ENCODE measurements at places on chromosomes 2 and 18.

- DNase-seq: peak; percentile 16
These were observed 676 bp downstream of the KLHL23 start for GRCh38 chr2:169734169-169734847.

DNA sequence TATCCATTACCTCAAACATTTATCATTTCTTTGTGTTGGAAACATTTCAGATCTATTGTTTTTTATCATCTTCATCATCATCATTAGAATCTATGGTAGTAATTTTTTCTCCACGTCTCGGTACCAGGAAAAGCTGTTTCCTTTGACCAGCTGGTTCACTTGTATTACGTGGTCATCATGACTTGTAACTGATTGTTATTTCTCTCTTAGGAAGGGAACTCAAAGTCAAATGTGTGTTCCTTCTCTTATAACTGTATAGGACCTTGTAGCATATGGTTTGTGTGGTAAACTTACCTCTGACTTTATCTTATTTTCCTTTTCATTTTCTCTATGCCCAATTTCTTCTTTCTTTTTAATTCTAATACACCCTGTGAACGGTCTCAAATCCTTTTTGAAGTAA lies 16.5 kb downstream of the NCOA1 start:
- DNase-seq: no peak

DNA sequence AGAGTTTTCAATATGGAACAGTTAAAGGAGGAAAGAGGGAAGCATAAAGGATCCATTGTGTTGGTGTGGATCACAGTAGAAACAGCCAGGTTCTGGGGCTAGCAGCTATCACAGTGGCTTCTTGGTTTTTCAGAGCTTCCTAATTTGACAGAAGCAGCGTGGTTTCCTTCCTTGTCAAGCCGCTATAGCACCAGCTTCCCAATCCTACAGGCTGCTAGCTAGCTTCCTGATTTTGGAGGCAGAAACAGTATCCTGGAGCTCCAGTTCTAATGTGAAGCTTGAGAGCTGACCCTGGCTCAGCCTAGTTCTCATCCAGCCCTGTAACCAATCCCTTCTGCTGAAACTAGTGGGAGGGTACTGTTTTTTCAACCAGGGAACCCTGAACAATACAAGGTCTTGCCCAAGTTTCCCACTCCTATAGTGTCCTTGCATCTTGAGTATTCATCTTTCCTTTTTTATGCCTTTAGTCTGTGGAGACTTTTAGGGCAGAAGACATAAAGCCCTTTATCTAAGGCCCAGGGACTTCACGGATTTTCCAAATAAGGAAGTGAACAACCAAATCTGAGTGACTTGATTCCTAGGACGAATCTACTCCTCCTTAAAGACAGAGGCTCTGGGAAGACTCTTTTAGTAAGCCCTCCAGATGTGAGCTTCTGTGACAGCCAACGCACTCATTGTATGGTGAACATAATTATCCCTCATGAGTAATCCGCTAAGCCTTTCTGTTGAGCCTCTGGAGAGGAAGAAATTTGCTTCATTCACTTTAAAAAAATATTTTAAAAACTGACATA lies 33.8 kb downstream of the CCDC93 start:
- DNase-seq: no peak

- DNase-seq: no peak
These were observed 6.0 kb downstream of the COMMD1 start for GRCh38 chr2:61911510-61911909.

DNA sequence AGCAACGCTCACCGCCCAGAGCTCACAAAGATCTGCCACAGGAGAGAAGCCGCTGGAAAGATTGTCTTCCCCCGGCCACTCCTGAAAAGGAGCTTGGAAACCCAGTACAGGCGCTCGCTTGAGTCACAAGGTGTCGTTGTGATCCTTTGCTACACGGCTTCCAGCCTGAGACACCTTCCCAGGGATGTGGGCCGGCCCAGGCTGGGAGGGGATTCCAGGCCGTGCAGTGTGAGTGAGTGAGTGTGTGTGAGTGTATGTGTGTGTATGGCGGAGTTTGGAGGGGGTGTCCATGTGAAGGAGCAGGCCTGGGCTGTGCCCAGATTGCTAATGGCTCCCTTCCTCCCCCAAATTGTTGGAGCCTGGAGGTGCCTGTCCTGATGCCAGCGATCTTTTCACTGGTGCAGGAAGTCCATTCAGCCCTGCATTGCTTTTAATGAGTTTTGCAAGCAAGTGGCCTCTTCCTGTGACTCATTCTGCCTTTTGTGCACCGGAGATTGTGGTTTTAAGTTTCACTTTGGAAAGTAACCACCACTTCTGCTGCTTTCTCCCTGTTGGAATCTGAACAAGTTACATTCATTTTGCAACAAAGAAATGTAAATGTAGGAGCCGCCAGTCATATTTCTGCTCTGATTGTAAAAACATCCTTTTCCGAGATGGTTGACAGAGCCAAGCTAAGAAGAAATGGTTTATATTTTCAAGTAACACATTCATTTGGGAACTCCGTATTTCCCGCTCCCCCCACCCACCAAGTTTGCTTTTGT lies 83.7 kb downstream of the LPIN1 start:
- DNase-seq: peak; percentile 44

DNA sequence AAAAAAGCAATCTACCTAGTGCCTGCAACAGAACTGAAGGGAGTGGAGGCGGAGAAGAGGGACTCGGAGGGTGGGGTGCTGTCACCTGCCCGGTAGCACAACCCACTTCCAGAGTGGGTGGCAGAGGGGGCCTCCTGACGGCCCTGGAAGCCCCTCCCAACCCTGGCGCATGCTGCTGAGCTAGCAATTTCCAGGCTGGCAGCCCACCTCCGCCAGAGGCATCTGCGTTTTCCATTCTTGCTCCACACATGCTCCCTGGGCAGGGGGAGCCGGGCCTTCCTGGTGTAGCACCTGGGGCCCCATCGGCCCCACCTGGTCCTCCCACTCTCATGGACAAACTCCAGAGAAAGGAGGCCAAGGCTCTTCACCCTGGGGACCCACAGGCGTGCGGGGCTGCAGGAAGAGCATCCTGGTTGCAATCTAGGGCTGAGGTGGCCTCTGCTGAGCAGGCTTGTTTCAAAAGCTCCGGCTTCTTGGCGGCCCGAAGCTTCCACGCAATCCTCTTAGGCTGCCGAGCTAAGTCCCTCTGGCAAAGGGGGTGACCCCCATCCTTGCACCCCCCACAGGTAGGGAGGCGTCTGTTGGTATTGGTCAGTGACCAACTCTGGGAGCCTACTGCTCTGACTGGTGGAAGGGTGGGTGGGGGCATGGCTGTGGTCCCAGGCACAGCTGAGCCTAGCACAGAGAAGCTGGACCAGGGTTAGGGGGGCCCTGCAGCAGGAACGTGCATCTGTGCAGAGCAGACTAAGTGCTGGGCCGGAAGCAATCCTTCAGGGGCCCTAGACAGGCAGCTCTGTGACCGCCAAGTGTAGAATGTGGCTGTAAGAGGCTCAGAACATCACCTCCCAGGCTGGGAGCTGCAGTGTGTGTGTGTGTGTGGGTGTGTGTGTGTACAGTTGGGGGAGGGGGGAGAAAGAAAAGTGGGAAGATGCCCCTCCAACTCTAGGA lies 2.6 kb downstream of the HS6ST1 start:
- DNase-seq: peak; percentile 8

GRCh38 chr2:43159797-43160196 lies 66.6 kb downstream of the ZFP36L2 start:
- no peak for DNase-seq

- DNase-seq: no peak
These were observed 14.6 kb downstream of the SLC4A3 start for GRCh38 chr2:219642069-219642454.

Data from activated naive CD4-positive, alpha-beta T cell treated with anti-CD3 and anti-CD28 coated beads, Interleukin-2, amount 50 U/mL, for 16 hours (primary cell).